ENCODE measurements at places on chromosomes 3 and 15. TPM values are rescaled to one million over a fixed set of nuclear protein-coding genes. Genes with fewer than 3 reads are reported as not detected.

The PP2D1 gene
- total RNA-seq = not detected

The SPINK8 gene
- total RNA-seq = not detected

The WHAMM gene
- total RNA-seq = 4.4 TPM

The ECE2 gene
- total RNA-seq = not detected

The ARIH2 gene
- total RNA-seq = 82.4 TPM
